A549 (cell line): ENCODE measurements at places on chromosomes 12 and 14.

GRCh38 chr12:117363056-117363662, 1.7 kb upstream of the NOS1 start:
- no peak for DNase-seq

DNA sequence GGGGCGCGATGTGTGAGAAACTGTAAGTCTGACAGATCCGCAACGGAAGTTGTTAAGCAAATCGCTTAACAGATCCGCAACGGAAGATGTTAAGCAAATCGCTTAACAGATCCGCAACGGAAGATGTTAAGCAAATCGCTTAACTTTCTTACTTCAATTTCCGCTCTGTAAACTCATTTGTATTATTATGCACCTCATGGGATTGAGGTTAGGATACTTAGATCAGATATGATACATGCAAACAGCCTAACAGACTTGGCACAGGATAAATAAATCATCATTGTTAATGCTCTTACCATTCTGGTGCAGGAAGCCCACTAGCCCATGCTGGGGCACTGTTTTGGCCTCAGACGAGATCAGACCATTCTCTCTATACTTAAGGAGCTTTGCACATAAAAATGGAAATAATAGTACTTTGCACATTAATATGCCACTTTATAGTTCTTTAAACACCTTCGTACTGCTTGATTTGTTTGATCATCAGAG, 399 bp downstream of the NCAPD2 start:
- DNase-seq: no peak

DNA sequence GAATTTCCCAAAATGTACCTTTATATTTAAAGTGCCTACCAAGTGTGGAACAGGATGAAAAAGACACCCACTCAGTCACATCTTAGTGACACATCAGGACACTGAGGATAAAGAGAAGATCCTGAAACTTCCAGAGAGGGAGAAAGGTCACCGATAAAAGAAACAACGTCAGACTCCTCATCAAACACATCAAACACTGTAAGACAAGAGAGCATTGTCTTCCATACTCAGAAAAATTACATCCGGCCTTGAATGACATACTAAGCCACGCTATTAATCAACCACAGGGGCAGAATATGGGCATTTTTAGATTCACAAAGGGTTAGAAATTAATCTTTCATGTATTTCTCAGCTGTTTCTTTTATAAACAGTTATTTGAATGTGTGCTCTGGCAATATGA, 490.3 kb downstream of the APAF1 start:
- no peak for DNase-seq

DNA sequence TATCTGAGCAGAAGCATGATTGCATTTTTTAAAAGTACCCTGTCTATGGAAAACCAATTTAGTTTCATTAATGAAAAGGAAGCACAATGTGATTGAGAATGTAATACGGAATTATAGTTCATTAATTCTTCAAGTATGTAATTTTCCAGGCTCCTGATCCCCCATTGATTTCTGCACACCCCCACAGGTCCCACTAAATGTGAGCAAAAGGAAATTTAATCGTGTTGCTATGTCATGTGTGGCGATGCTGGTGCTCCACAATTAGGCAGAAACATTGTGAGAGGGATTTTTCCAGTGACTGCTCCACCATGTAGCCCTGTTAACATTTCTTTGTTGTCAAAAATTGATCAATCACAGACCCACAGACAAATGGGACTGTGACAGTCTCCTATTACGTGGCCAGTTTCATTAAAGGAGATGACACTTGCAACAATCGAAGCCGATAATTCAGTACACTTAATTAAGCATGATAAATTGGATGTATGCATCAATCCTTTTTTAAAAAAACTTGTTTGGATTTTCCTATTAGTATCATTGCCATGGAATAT, 306.0 kb downstream of the NELL2 start:
- DNase-seq: no peak

- DNase-seq: no peak
Observed at GRCh38 chr12:79668113-79668512, 22.7 kb downstream of the PAWR start.

- DNase-seq: no peak
Observed at GRCh38 chr12:63845726-63846125, 1.2 kb downstream of the SRGAP1 start.

GRCh38 chr12:13069380-13069779, 25.2 kb downstream of the FAM234B start:
- DNase-seq: no peak

GRCh38 chr12:118526255-118527095, 150.1 kb downstream of the SUDS3 start:
- DNase-seq: no peak

DNA sequence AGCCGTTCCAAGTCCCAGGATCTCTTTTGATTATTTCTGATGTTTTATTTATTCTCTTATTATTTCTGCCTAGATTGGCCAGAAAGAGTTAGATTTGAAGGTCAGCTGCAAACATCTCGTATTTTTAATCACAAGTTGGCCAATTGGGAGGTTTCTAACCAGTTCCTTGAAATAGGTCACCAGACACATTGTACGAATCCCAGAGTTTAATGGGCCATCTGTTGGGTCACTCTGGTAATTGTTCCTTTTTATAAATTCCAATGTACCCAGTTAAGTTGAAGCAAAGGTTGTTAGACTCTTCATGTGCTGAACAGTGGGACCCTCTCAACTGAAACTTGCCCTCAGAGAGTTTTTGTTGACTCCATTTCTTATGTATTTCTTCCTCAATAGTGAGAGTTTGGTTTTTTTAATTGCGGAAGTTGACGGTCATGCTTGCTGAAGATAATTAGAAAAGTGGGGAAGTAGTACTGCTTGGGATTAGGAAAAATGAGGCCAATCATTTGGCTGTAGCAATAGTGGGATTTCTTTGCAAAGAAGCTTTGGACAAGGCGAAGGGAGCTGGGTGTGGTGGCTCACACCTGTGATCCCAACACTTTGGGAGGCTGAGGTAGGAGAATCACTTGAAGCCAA, 382.7 kb upstream of the RGS6 start:
- no peak for DNase-seq

DNA sequence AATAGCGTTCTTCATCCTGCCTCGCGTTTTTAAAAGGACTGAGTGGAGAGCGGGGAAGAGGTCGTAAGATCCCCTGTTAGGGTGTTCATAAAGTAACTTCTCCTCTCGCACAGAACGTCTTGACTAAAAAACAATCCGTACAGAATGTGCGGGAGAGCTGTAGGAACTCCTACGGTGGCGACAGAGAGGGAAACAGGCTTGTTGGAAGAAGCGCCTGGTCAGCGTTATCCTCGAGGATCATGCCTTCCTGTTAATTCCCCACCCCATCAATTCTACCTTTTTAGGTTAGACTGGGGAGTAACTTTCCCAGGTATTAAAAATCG, 399 bp upstream of the WASHC4 start:
- DNase-seq: peak; percentile 73

DNA sequence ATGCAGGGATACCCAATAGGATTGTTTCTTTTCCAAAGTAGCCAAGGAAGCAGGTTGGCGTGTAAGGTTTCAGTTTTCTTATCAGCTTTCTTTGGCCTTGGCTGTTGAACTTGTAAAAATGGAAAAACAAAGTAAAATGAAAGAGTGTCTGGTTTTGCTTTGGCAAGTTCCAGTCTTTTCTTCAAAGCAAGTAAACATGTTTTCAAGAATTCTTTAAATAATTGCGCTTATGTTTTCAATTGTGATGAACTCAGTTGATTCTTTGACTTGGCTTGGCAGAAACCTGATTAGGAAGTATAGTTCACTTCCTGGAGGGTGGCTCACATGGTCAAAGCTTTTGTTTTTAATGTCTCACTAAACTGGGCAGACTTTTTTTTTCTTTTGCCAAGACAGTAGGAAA, 112.2 kb upstream of the USP44 start:
- no peak for DNase-seq

DNA sequence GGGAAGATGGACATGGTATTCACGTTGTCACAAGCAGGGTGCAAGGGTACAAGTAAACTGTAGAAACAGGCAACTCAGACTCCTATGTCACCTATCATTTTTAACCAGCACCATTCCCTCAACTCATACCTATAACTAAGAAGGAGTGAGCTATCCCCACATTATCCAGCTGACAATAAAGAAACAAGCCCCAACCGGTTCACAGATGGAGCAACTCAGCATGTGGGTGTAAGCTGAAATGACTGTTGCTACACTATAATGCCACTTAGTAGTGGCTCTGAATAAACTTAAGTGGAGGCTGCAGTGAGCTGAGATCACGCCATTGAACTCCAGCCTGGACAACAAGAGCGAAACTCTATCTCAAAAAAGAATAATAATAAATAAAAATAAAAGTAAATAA, 829.5 kb upstream of the MDGA2 start:
- DNase-seq: no peak

DNA sequence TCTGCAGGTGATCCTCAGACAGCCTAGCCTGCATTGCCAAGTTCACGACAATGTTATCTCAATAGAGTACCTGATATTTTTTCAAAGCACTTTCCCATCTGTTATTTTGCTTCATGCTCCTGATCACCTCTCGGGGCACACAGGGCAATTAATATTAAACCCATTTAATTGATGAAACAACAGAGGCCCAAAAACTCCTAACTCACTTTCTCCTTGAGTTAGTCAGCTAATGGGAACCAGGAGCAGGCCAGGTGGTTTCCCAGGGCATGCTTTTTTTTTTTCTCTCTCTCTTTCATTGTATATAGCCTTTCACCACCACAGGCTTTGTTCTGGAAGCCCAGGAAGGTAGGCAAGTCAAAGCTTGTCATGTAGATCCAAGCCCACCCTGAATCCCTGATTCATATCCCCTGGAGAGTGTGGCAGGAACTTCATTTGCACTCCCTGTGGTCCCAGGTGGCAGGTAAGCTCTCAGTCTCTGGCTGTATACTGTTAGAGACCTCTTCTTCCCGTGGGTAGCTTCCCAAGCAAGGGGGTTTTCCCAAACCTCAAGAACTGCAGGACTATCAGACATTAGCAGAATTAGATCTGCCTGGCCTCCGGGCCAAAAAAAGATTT, 41.6 kb upstream of the MAP1LC3B2 start:
- DNase-seq: no peak

- no peak for DNase-seq
Observed at GRCh38 chr12:124571556-124571955, 4.1 kb upstream of the NCOR2 start.

DNA sequence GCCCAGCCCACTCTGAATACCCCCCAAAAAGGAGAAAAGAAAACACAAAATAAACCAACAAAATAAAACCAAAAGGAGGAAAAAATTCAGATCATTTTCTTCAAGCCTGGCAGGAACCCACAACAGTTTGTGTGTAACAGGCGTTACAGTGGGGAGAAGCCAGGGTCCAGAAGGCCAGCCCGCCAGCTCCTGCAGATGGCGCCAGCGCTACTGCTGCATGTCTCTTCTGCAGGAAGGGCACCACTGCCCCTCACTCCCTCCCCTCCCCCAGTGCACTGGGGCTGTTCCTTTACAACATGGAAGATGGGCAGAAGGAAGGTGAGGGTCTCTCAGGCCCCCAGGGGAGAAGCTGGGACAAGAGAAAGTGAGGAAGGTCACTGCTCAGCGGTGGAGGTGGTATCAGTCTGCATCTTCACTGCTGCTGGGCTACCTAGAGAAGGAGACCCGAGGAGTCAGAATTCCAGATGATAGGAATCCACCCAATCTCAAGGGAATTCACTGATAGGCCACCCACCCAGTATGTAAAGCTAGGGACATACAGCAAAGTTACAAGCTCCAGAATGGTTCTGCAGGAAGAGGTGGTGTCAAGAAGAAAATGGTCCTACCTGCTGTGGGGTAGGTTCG, 2.3 kb upstream of the NOP2 start:
- peak; percentile 80 for DNase-seq

DNA sequence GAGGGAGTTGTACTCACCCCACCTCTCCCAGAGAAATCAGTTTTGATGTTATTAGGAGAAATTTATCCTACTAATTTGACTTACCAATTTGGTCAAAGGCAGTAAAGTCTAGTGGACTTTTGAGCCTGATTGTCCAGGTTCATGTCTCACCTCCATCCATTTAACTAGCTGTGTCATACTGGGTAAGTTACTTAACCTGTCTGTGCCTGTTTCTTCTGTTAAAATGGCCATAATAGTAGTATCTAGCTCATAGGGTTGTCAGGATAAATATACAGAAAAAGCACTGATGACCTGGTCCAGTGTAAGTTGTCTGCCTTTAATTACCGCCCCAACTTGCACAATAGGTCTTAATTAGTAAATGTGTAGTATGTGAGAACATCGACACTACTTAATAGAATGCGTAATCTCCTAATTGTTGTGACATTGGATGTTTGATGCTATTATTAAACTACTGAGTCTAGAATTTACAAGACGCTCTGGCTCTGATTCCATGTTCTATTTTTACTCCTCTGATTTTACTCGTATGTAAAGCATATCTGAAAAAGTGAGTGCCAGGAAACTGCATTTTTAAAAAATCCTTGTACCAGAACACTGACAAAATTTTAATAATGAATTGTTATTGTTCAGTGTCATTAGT, 1.5 kb downstream of the RAB21 start:
- DNase-seq: no peak

DNA sequence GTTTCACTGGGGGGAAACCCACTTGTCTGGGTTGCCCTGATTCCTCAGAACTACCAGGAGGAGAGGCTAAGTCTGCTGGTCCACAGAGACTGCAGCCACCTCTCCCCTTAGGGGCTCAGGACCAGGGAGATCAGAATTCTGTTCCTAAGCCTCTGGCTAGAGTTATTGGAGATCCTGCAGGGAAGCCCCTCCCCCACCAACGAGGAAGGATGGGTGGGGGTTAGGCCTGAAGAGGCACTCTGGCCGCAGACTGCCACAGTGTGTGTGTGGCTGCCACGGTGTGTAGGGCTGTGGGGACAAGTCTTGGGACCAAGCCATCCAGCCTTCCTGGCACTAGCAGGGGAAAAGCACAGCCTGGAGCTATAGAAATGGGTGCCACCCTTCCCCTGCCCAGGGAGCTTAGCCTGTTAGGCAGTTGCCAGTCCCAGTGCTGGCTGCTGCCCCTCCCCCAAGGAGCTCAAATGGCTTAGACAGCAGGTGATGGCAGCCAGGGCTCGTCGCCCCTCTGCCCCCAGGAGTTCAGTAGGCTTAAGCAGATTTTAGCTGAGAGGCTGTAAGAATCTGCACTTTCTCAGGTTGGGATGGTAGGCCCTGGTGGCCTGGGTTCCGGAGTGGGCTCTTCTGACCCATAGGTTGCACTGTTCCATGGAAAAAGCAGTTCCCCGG, 107.7 kb downstream of the ERGIC2 start:
- DNase-seq: no peak

- DNase-seq: no peak
Observed at GRCh38 chr14:39593377-39593776, 161.1 kb upstream of the FBXO33 start.

DNA sequence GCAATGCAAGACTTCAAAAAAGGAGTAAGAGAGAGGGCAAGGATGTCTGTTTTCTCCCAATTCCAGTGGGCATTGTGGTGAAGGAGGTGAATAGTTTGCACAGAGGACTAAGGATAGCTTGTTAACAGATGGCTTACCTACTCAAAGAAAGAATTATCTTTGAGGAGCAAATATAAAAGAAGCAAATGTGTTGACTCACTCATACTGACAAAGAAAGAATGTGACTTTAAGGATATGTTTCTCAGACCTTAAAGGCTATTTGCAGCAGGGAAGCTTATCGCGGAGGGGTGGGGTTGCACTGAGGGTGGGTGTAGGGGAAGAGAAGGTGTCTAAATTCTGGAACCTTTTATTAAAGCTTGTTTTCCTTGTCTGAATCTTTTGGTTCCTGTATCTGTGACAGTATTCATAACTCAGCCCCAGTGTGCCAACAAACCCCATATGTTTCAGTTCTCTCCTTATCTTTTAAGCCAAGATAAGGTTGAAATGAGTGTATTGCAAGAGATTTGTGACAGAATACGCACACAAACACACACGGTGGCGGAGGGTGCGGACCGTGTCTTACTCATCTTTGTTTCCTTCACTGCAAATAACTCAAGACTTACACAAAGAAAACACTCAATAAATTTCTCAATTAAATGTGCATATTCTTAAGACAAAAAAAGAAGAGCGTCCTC, 146.4 kb upstream of the ARID2 start:
- no peak for DNase-seq
